ENCODE measurements at places on chromosomes 12 and 14. TPM values are rescaled to one million over a fixed set of nuclear protein-coding genes. Genes with fewer than 3 reads are reported as not detected.

The SLC6A12 gene
- not detected for total RNA-seq

The NGB gene
- not detected for total RNA-seq

The AMN gene
- 23.5 TPM for total RNA-seq

The BTG1 gene
- total RNA-seq: 39.2 TPM

The CD69 gene
- total RNA-seq: 6.7 TPM

The PRH2 gene
- total RNA-seq: not detected

The LUM gene
- total RNA-seq: 51.5 TPM

The C12orf43 gene
- total RNA-seq: 15.6 TPM

GRCh38 chr14:77041881-77042545 is 13.5 kb upstream of the IRF2BPL start:
- H3K36me3 ChIP-seq: no peaks in the 10 kb centered on the region
- H3K27ac ChIP-seq: peak overlapping the region; percentile 86
- no peak overlapping the region for H3K4me3 ChIP-seq
- peaks cover 95% of the 10 kb centered on the region for H3K4me1 ChIP-seq
- DNase-seq: no peak

GRCh38 chr12:4824380-4824779 is 85.3 kb upstream of the KCNA1 start:
- no peak overlapping the region for H3K27ac ChIP-seq
- DNase-seq: no peak
- no peak overlapping the region for H3K4me3 ChIP-seq

DNA sequence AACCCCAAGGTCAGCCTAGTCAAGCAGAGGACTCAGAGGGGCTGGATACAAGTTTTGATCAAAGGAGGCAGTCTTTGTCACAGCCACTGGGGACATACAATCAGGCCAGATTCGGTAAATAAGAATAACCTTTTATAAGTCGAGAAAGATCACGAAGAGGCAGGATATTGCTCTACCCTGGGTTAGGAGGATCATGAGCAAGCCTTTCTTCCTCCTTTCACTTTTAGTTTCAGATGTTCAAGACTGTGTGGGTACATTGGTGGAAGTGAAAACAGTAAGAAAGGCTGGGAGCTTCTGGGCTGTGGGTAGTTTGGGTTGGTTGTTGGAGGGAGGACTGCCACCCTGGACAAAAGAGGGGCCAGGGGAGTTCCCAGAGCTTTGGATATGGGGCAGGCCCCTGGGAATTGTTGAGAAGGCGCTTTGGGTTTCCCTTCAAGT is 127.7 kb downstream of the SNAPC1 start:
- H3K4me1 ChIP-seq: no peaks in the 10 kb centered on the region
- no peaks in the 10 kb centered on the region for H3K36me3 ChIP-seq
- H3K27me3 ChIP-seq: no peaks in the 10 kb centered on the region
- H3K4me3 ChIP-seq: no peak overlapping the region
- no peak for DNase-seq
- H3K27ac ChIP-seq: no peak overlapping the region

DNA sequence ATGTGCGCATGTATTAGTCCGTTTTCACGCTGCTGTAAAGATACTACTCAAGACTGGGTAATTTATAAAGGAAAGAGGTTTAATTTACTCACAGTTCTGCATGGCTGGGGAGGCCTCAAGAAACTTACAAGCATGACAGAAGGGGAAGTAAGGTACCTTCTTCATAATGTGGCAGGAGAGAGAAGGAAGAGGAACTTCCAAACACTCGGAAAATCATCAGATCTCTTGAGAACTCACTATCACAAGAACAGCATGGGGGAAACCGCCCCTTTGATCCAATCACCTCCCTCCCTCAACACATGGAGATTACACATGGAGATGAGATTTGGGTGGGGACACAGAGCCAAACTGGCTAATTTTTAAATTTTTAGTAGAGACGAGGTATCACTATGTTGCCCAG is 41.8 kb upstream of the SNX6 start:
- no peaks in the 10 kb centered on the region for H3K36me3 ChIP-seq
- DNase-seq: no peak
- no peak overlapping the region for H3K27ac ChIP-seq

DNA sequence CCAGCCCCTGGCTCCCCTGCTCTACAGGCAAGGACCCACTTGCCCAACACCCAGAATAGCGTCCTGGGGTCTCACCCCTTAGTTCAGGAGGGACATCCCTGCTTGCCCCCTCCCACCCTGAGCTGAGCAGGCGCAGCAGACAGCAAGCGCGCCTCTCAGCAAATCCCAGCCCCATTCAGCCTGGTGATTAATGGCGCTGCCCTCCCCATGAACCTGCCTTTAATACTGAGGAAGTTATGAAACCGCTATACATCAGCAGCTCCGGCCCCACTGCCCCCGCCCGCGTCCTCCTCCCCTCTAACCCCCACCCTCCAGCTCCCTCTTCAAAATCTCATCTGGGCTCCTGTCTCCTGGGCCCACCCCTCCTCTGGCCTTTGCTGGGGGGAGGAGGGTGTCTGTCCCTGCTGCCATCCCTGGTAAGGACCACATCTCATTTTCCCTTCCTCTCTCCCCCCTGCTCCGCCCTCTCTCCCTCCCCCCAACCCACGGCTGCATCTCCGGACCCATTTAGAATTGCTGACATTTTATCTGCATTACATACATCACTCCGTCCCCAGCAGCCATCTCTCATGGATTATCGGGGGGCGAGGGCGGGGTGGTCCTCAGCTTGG is 7.1 kb upstream of the SMUG1 start:
- DNase-seq: no peak
- no peaks in the 10 kb centered on the region for H3K36me3 ChIP-seq
- no peak overlapping the region for H3K27ac ChIP-seq
- no peak overlapping the region for H3K4me3 ChIP-seq
- peaks cover 35% of the 10 kb centered on the region for H3K4me1 ChIP-seq
- no peaks in the 10 kb centered on the region for H3K27me3 ChIP-seq

DNA sequence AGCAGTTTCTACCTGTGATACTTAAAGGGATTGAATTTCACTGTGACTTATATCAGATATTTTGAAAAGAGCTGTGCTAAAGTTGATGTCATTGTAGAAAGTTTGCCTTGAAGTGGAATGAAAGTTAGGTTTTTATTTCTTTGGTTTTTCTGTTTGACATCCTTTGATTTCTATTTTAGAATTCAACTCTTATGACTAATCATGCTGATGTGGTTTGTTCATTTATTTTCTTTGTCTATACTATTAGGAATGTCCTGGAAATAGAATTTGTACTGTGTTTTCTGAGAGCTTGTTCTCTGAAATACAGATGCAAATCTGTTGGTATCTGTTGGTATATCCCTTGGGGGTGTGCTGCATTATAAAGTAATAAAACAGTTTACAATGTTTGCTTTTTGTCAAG is 3.3 kb downstream of the CNOT2 start:
- H3K27me3 ChIP-seq: no peaks in the 10 kb centered on the region
- H3K4me1 ChIP-seq: peaks cover 78% of the 10 kb centered on the region
- no peaks in the 10 kb centered on the region for H3K36me3 ChIP-seq
- DNase-seq: no peak
- H3K4me3 ChIP-seq: no peak overlapping the region

- no peak overlapping the region for H3K27ac ChIP-seq
- H3K36me3 ChIP-seq: no peaks in the 10 kb centered on the region
- no peak for DNase-seq
- no peaks in the 10 kb centered on the region for H3K27me3 ChIP-seq
- H3K4me1 ChIP-seq: no peaks in the 10 kb centered on the region
- no peak overlapping the region for H3K4me3 ChIP-seq
Observed at GRCh38 chr14:49240383-49240782, 345.8 kb downstream of the RPS29 start.

DNA sequence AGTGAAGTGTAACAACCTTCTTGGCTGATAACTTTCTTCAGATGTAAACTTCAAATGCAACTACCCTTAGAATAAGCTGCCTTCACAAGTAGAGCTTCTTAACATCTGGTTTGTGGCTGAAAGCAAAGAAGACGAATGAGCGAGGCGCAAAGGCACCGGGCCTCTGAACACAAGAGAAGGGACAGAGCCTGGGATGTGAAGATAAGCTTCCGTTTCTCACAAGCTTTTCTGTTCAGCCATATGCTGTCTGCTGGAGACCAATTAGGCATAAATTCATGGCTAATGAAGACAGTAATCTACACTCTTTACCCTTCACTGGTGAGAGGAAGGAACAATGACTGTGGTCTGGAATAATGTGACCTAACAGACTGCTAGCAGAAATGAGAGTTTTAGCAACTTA is 195.2 kb downstream of the ATXN7L3B start:
- H3K4me3 ChIP-seq: no peak overlapping the region
- H3K27me3 ChIP-seq: no peaks in the 10 kb centered on the region
- H3K27ac ChIP-seq: no peak overlapping the region
- no peak for DNase-seq
- no peaks in the 10 kb centered on the region for H3K4me1 ChIP-seq

DNA sequence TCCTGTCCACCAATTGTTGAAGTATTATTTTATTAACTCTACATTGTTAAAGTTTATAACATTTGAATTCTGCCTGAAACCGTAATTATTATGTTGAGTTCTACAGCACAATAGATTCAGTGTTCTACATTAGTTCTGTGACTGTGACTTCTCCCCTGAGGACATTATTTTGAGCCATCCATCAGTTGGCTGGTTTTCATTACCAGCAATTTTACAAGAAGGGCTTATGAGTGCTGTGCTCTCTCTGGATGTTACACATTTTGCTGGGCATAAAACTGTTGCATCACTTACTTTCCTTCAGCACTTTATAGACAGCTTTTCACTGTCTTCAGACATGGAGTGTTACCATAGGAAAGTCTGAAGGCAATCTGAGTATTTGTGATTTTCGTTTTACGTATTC is 118.2 kb upstream of the KITLG start:
- no peak overlapping the region for H3K4me3 ChIP-seq
- no peaks in the 10 kb centered on the region for H3K36me3 ChIP-seq
- H3K4me1 ChIP-seq: no peaks in the 10 kb centered on the region
- H3K27me3 ChIP-seq: no peaks in the 10 kb centered on the region
- no peak for DNase-seq
- no peak overlapping the region for H3K27ac ChIP-seq

- no peaks in the 10 kb centered on the region for H3K4me1 ChIP-seq
- no peak overlapping the region for H3K27ac ChIP-seq
- H3K36me3 ChIP-seq: no peaks in the 10 kb centered on the region
Observed at GRCh38 chr12:26467351-26467750, 272.0 kb downstream of the SSPN start.

GRCh38 chr14:72535485-72535884 is 358.4 kb downstream of the DPF3 start:
- DNase-seq: no peak
- no peak overlapping the region for H3K4me3 ChIP-seq
- H3K36me3 ChIP-seq: no peaks in the 10 kb centered on the region
- no peaks in the 10 kb centered on the region for H3K4me1 ChIP-seq
- H3K27me3 ChIP-seq: no peaks in the 10 kb centered on the region
- H3K27ac ChIP-seq: no peak overlapping the region

- no peak overlapping the region for H3K27ac ChIP-seq
- H3K27me3 ChIP-seq: no peaks in the 10 kb centered on the region
- no peak for DNase-seq
- H3K36me3 ChIP-seq: no peaks in the 10 kb centered on the region
- H3K4me3 ChIP-seq: no peak overlapping the region
Observed at GRCh38 chr12:56010111-56010570, 10.7 kb upstream of the IKZF4 start.

GRCh38 chr14:22506778-22507351 is 82.2 kb downstream of the DAD1 start:
- no peak overlapping the region for H3K4me3 ChIP-seq
- H3K27ac ChIP-seq: no peak overlapping the region
- H3K36me3 ChIP-seq: no peaks in the 10 kb centered on the region
- H3K4me1 ChIP-seq: peaks cover 13% of the 10 kb centered on the region
- H3K27me3 ChIP-seq: peaks cover 24% of the 10 kb centered on the region

- no peaks in the 10 kb centered on the region for H3K27me3 ChIP-seq
- H3K4me1 ChIP-seq: no peaks in the 10 kb centered on the region
- H3K4me3 ChIP-seq: no peak overlapping the region
- H3K27ac ChIP-seq: no peak overlapping the region
- no peak for DNase-seq
Observed at GRCh38 chr14:104246401-104247335, 108.3 kb downstream of the KIF26A start.

DNA sequence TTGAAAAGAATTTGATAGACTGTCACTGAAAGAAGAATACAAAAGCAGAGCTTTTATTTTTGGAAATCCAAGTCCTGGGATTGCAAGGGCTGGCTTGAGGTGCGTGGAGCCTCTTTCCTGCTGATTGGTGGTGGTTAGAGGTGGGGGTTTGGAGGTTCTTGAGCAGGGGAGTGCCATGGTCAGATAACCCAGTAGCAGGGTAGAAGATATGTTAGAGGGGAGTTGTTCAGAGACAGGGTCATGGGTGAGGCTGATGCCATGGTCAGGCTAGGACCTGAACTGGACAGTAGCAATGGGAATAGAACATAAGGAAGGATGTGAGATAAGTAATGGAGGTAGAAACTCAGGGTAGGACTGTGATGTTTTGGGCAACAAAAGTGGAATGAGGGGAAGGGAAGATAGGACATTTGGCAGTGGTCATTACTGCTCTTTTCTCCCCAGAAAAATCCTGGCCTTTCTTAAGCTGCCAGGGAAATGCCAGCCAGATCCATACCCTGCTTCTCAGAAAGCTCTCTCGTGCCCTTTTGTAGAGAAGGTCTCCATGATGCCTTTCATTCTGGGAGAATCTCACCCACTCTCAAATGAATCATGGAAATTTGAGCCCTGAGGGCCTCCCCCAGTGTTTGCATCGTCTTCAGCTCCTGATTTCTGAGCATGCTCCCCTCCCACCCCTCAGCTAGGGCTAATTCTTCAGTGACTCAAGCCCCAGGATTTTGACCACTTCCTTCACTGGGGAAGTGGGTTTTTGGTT is 9.5 kb downstream of the EMP1 start:
- H3K4me1 ChIP-seq: peaks cover 33% of the 10 kb centered on the region
- no peak overlapping the region for H3K4me3 ChIP-seq
- DNase-seq: no peak
- H3K27ac ChIP-seq: peak overlapping the region; percentile 97
- peaks cover 78% of the 10 kb centered on the region for H3K36me3 ChIP-seq

DNA sequence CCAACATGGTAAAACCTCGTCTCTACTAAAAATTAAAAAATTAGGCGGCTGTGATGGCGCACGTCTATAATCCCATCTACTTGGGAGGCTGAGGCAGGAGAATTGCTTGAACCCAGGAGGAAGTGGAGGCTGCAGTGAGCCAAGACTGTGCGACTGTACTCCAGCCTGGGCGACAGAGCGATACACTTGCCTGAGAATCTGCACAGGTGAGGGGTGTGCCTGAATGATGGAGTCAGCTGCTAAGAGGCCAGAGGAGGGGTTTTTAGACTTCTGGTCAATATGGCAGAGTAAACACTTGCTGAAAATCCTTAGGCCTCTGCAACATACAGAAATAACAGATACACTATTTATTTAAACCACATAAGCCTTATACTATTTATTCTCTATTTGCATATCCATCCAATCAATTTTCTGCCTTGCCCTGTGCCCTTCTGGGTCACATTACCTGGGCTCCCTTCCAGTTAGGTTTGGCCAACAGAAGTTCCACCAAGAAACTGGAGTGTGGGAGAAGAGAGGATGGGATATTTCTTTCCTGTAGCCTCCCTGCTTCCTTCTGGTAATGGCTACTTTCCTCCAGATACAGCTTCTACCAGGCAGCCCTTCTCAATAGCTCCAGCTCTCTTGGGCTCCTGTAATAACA is 117.6 kb downstream of the EFCAB11 start:
- no peaks in the 10 kb centered on the region for H3K4me1 ChIP-seq
- H3K4me3 ChIP-seq: no peak overlapping the region
- H3K27ac ChIP-seq: no peak overlapping the region
- H3K27me3 ChIP-seq: no peaks in the 10 kb centered on the region
